ENCODE measurements at places on chromosomes 6 and 20. TPM values are rescaled to one million over a fixed set of nuclear protein-coding genes. Genes with fewer than 3 reads are reported as not detected.

The DEFB124 gene
- polyA plus RNA-seq, result not detected

The EPPIN gene
- 0.36 TPM for polyA plus RNA-seq

The IRF4 gene
- 0.17 TPM for polyA plus RNA-seq

The MMP24 gene
- polyA plus RNA-seq, result 1.8 TPM

The TBXT gene
- not detected for polyA plus RNA-seq

The LRRC1 gene
- 28.1 TPM for polyA plus RNA-seq

Measured in right renal pelvis (tissue), 4 donors.